ENCODE measurements at places on chromosomes 11 and 22. TPM values are rescaled to one million over a fixed set of nuclear protein-coding genes. Genes with fewer than 3 reads are reported as not detected.
A peak's percentile ranks its signal among the peaks of the same experiment; 100 is the strongest.

- DNase-seq, result peak; percentile 43
- no peaks in the 10 kb centered on the region for H3K27me3 ChIP-seq
- H3K27ac ChIP-seq, result no peak overlapping the region
- H3K36me3 ChIP-seq, result no peaks in the 10 kb centered on the region
Observed at GRCh38 chr11:68659158-68659921, 25.0 kb upstream of the GAL start.

GRCh38 chr11:9269492-9270013 is 4.4 kb upstream of the DENND5A start:
- no peaks in the 10 kb centered on the region for H3K27me3 ChIP-seq
- no peak overlapping the region for H3K4me3 ChIP-seq
- H3K36me3 ChIP-seq, result no peaks in the 10 kb centered on the region
- H3K27ac ChIP-seq, result no peak overlapping the region

GLYAT gene
- not detected for total RNA-seq

PATE2 gene
- total RNA-seq, result not detected

GRCh38 chr11:87740968-87741367 is 434.3 kb downstream of the RAB38 start:
- no peaks in the 10 kb centered on the region for H3K36me3 ChIP-seq
- no peaks in the 10 kb centered on the region for H3K4me1 ChIP-seq
- no peak for DNase-seq
- no peak overlapping the region for H3K4me3 ChIP-seq
- H3K27ac ChIP-seq, result no peak overlapping the region

GRCh38 chr11:95445746-95446333 is 214.8 kb upstream of the SESN3 start:
- no peak overlapping the region for H3K4me3 ChIP-seq
- H3K36me3 ChIP-seq, result no peaks in the 10 kb centered on the region
- H3K27me3 ChIP-seq, result no peaks in the 10 kb centered on the region
- DNase-seq, result no peak
- H3K4me1 ChIP-seq, result peaks cover 1% of the 10 kb centered on the region

- H3K36me3 ChIP-seq, result no peaks in the 10 kb centered on the region
- peak; percentile 76 for DNase-seq
- no peaks in the 10 kb centered on the region for H3K27me3 ChIP-seq
- H3K4me1 ChIP-seq, result peaks cover 23% of the 10 kb centered on the region
Observed at GRCh38 chr11:2533587-2534133, 88.9 kb downstream of the KCNQ1 start.

DNA sequence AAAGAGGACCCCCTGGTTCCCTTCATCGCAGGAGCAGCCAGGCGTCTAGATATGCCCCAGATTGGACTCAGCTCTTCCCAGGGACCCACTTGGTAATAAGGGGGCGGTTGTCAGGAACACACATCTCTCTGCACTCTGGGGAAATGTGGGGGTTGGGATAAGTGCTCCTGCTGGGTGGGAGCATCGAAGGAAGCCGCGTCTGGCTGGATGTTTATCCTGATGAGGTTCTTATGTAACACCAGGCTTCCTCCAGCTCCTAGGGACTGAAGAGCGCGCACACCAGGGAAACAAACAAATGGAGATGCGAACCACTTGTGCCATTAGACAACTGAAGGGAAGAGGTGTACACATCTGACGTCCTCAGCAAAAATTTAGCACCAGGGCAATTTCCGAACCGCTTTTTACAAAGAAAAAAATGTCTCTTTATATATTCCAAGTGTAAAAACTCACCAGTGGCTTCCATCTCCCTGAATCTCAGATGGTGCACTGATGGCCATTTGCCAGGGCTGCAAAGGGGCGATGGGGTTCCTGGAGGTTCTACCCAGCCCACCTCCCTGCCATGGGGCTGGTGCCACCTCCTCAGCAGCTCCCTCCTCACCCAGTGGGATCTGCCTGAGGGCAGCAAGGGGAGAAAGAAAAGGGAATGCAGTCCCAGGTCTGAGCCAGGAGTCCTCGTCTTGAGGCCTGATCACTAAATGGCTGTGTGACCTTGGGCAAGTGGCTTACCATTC is 89.4 kb downstream of the PKNOX2 start:
- DNase-seq, result no peak
- H3K36me3 ChIP-seq, result no peaks in the 10 kb centered on the region
- no peaks in the 10 kb centered on the region for H3K27me3 ChIP-seq
- H3K4me3 ChIP-seq, result no peak overlapping the region
- H3K27ac ChIP-seq, result peak overlapping the region; percentile 24

GRCh38 chr22:45587638-45588505 is 83.8 kb upstream of the ATXN10 start:
- H3K4me1 ChIP-seq, result peaks cover 3% of the 10 kb centered on the region
- H3K4me3 ChIP-seq, result no peak overlapping the region
- H3K27ac ChIP-seq, result no peak overlapping the region
- no peak for DNase-seq

GRCh38 chr11:48384670-48385069 is 18.4 kb upstream of the OR4C5 start:
- DNase-seq, result no peak
- H3K27me3 ChIP-seq, result no peaks in the 10 kb centered on the region
- no peak overlapping the region for H3K4me3 ChIP-seq
- no peaks in the 10 kb centered on the region for H3K36me3 ChIP-seq
- H3K27ac ChIP-seq, result no peak overlapping the region

MYRF gene
- total RNA-seq, result 46.5 TPM

DENND6B gene
- 9.5 TPM for total RNA-seq

DNA sequence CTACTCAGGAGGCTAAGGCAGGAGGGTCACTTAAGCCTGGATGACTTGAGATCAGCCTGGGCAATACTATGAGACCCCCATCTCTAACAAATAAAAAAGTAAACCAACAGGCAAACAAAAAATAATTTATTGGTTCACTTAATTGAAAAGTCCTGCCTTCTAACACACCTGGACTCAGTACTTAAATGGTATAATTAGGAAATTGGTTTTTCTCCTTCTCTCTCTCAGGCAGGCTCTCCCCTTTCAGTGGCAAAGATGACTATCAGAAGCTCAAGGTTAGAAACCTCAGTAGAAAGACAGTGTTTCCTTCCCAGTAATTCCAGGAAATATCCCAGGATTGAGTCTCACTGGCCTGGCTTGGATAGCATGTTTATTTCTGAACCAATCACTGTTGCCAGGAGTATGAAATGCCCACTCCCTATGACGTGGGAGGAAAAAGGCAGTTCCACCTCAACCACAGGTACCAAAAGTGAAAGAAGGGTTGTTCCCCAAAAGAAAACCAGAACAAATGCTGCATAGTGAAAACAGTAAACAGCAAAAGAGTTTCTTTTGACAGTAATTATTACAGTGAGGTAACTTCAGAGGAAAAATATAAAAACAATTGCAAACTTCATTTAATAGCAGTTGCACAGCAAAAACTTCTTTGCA is 56.3 kb upstream of the SOX6 start:
- no peak overlapping the region for H3K27ac ChIP-seq
- H3K4me1 ChIP-seq, result no peaks in the 10 kb centered on the region
- H3K36me3 ChIP-seq, result no peaks in the 10 kb centered on the region
- no peaks in the 10 kb centered on the region for H3K27me3 ChIP-seq
- no peak for DNase-seq

GRCh38 chr11:35288817-35289541 is 130.4 kb downstream of the SLC1A2 start:
- no peak overlapping the region for H3K27ac ChIP-seq
- no peaks in the 10 kb centered on the region for H3K4me1 ChIP-seq

DNA sequence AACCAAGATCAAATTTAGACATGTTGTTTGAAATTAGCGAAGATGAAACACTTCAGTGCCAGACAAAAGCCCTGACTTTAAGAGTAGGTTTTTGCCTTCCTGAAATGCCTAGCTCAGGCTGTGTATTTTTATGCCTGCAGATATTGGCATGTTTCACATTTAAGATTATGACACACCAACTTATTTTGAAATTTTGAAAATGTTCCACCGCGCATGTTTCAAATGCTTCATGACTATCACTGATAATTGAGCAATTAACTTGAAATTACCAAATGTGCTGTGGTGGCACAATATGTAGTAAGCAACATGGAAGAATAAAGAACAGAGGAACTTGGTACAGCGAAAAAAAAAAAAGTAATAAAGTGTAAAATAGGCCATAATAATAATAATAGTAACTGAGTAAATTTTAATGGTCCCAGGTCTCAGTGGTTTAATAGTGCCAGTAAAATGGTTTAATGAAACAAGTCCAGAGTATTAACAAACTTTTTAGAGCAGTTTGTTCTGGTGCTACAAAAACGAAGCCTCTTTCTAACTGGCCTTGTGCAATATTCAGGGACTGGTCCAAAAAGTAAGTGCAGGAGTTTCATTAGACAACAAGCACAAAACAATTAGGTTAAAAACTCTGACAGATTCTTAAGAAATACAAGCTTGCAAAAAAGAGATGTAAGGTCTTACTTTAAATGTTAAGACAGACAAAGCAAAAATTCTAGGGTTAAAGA is 112.5 kb upstream of the SOX6 start:
- no peak for DNase-seq
- no peak overlapping the region for H3K4me3 ChIP-seq
- H3K4me1 ChIP-seq, result no peaks in the 10 kb centered on the region
- no peaks in the 10 kb centered on the region for H3K36me3 ChIP-seq

DNA sequence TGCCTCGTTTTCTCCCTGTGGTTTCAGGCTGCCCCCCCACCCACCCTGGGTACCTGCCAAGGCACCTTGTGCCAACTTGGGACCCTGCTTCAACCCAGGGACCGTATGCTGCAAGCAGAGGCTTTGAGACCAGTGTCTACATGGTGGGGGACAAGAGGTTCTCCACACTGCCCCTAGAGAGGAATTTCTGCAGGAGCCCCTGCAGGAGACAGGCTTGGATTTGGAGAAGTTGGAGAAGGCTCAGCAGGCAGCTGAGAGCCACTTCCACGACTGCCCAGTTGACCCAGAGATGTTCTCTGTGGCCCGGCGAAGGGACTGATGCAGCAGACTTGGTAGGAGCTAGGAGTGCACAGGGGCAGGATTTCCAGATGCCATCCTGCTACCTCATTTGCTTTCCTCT is 20.1 kb upstream of the NNMT start:
- DNase-seq, result no peak
- H3K27me3 ChIP-seq, result no peaks in the 10 kb centered on the region
- no peak overlapping the region for H3K27ac ChIP-seq
- H3K36me3 ChIP-seq, result no peaks in the 10 kb centered on the region
- no peak overlapping the region for H3K4me3 ChIP-seq

HYOU1 gene
- total RNA-seq, result 57.9 TPM

DNA sequence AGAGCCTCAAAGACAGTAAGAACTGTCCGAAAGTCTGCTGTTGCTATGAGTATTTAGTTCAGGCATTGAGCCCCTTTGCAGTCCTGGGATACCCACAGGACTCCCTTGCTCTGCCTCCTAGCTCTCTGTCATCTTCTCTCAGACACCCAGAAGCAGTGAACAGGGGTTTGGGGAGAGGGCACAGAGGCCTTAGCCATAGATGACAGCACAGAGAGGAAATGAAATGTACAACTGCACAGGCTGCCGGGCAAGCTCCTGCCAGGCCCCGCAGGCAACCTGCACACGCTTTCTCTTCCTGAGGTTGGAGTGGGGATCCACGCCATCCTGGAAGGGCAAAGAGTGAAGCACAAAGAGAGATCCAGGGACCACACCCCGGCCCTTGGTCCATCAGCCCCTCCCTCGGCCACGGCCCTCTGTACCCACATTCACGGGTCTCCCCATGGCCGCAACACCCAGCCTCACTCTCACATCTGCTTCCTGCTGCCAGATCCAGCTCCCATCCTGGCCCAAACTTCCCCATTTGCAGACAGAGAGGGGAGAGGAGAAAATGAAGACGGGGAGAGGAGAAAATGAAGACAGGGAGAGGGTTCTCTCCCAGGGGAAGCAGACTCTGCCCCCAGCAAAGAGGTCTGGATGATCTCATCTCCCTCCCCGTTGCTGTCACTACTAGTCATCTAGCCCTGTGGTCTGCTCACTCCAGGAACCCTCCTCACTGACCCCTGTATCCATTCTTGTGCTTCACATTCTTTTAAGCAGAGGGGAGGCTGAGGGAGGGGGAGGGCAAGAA is 40.7 kb downstream of the CD6 start:
- peaks cover 13% of the 10 kb centered on the region for H3K27me3 ChIP-seq
- peak; percentile 50 for DNase-seq
- no peaks in the 10 kb centered on the region for H3K36me3 ChIP-seq
- H3K27ac ChIP-seq, result no peak overlapping the region

DNA sequence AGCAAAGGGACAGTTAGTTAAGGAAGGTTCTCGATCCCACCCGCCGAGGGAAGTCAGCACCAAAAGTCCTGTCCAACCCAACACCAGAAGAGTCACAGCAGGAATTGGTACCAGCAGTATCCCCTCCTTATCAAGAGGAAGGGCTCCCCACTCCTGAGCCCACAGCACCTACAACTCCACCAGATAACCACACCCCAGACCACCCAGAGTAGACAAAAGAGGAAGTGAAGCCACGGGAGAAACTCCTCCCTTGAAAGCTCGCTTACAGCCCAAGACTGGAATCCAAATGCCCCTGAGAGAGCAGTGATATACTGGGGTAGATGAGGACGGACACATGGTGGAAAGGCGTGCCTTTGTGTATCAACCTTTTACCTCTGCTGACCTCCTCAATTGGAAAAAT is 7.3 kb upstream of the CD5 start:
- H3K36me3 ChIP-seq, result no peaks in the 10 kb centered on the region
- H3K27ac ChIP-seq, result no peak overlapping the region
- DNase-seq, result peak; percentile 12
- H3K4me1 ChIP-seq, result no peaks in the 10 kb centered on the region
- no peak overlapping the region for H3K4me3 ChIP-seq

DNA sequence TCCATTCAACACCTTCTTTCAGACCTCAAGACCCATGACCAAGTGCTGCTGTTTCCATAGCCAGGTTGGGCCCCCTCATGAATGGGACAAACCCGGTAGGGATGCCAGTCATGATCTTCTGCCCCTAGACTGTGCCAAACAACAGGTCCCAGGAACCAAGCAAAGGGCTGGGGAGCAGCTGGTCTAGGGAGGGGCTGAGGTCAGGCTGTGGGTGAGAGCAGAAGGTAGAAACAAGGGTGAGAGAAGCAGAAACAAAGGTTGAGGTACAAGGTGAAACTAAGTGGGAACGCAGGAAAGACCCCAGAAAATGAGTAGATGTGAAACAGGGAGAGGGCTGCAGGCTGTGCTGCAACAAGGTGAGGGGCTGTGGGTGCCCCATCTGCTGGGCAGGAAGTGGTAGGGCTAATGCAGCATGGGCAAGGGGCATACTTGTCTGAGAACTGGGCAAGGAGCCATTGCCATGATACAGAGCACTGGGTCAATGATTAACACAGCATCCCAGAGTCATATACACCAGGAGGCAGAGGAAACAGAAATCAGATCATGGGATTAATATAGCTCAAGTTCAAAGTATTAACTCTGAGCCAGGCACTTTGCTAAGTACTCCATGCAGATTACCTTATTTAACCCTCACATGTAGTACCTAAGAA is 45.9 kb downstream of the SLC1A2 start:
- H3K4me3 ChIP-seq, result no peak overlapping the region
- DNase-seq, result no peak
- H3K4me1 ChIP-seq, result no peaks in the 10 kb centered on the region
- no peaks in the 10 kb centered on the region for H3K27me3 ChIP-seq
- no peaks in the 10 kb centered on the region for H3K36me3 ChIP-seq

Measured in upper lobe of left lung (tissue), 6 donors.